Esophagus muscularis mucosa (tissue), 4 donors: ENCODE measurements at places on chromosomes 11 and 22. TPM values are rescaled to one million over a fixed set of nuclear protein-coding genes. Genes with fewer than 3 reads are reported as not detected.
A peak's percentile ranks its signal among the peaks of the same experiment; 100 is the strongest.

DNA sequence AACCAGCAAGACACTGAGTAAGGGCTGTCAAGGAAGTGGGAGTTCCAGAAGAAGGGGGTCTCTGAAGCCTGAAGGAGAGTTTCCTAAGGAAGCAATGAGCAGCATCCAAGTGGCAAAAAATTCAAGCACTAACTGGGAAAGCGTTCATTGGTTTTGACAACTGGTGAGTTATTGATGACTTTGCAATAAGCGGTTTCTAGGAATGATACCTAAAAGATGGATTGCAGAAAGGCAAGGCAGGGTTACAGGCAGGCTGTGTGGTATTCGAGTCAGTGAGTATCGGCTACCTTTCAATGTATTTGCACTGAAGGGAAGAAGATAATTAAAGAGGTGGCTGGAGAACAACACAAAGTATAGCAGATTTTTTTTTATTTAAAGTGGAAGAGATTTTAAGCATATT lies 59.3 kb upstream of the NCAM1 start:
- H3K4me3 ChIP-seq = no peak overlapping the region
- H3K36me3 ChIP-seq = no peaks in the 10 kb centered on the region
- H3K27me3 ChIP-seq = no peaks in the 10 kb centered on the region

- H3K36me3 ChIP-seq = peaks cover 8% of the 10 kb centered on the region
- H3K4me3 ChIP-seq = peak overlapping the region; percentile 76
- DNase-seq = peak; percentile 87
- no peaks in the 10 kb centered on the region for H3K27me3 ChIP-seq
- H3K27ac ChIP-seq = peak overlapping the region; percentile 93
Measured at GRCh38 chr22:19853879-19854777, 546 bp downstream of the GNB1L start.

GRCh38 chr22:46076651-46077339 lies 73.5 kb upstream of the PPARA start:
- no peaks in the 10 kb centered on the region for H3K27me3 ChIP-seq
- H3K27ac ChIP-seq = peak overlapping the region; percentile 92
- no peak for DNase-seq

- no peak for DNase-seq
- H3K36me3 ChIP-seq = peaks cover 33% of the 10 kb centered on the region
- H3K27me3 ChIP-seq = no peaks in the 10 kb centered on the region
- H3K27ac ChIP-seq = peak overlapping the region; percentile 97
- peak overlapping the region; percentile 91 for H3K4me3 ChIP-seq
Measured at GRCh38 chr11:65183201-65183891, 1.6 kb downstream of the CAPN1 start.

GRCh38 chr11:66082946-66083698 lies 13.1 kb downstream of the PACS1 start:
- DNase-seq = no peak
- H3K36me3 ChIP-seq = no peaks in the 10 kb centered on the region
- peaks cover 56% of the 10 kb centered on the region for H3K4me1 ChIP-seq

DNA sequence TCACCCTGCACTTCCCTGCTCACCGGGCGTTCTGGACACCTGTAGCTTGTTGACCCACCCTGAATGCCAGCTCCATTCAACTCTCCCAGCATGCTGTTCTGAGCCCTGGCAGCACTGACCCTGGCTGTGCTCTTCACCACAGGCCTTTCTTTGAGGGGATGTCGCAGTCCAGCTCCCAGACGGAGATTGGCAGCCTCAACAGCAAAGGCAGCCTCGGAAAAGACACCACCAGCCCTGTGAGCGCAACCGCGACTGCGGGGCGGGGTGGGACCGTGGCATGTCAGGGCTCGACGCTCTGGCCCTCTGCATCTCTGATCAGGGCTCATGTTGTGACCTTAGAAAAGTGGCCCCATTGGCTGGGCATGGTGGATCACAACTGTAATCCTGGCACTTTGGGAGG lies 47.4 kb upstream of the RAB1B start:
- H3K27me3 ChIP-seq = no peaks in the 10 kb centered on the region
- H3K36me3 ChIP-seq = peaks cover 67% of the 10 kb centered on the region
- H3K4me3 ChIP-seq = no peak overlapping the region
- DNase-seq = no peak
- H3K27ac ChIP-seq = no peak overlapping the region

CRYBB3 gene
- total RNA-seq = not detected

SCGB1A1 gene
- 3.0 TPM for total RNA-seq

IFITM1 gene
- total RNA-seq = 197 TPM

SEC14L2 gene
- 5.3 TPM for total RNA-seq
